BJ (cell line): ENCODE measurements at places on chromosomes 3 and 15.

- no peak for DNase-seq
Measured at GRCh38 chr3:61858054-61858453, 296.7 kb downstream of the PTPRG start.

DNA sequence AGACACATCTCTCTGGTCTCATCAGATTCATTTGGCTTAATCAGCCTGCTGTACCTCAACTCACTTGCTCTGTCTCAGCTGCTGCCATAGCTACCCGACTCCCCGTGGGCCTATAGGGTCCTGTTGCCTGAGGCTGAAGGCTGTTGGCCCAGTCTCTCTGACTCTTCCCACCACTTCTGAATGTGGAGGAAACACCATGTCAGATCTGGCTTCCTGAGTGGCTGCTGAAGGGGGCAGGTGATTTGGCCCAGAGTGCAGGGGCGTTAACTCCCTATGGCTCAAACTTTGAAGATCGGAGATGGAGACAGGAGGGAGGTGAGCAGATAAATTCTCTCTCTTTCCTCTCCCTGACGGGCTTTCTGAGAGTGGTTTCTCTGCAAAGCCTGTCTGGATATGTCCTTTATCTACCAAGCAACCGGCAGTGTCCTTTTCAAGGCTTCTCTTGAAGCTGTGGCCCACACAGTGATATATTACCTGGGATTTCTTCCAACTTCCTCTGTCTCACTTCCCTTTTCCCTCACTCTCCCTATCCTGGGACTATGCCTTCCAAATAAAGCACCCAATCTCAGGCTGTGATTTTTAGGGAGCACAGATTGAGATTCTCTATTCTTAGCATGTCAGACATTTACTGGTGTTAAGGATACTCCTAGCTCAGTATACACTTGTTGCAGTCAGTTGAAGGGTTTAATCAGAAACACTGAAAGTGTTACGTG, 334.9 kb upstream of the TBC1D5 start:
- DNase-seq: no peak

- DNase-seq: no peak
Measured at GRCh38 chr3:99927671-99928457, 110.2 kb downstream of the CMSS1 start.

GRCh38 chr3:42023380-42023779, 61.5 kb upstream of the ULK4 start:
- no peak for DNase-seq
